ENCODE measurements at places on chromosomes 6 and 20.
A peak's percentile ranks its signal among the peaks of the same experiment; 100 is the strongest.

DNA sequence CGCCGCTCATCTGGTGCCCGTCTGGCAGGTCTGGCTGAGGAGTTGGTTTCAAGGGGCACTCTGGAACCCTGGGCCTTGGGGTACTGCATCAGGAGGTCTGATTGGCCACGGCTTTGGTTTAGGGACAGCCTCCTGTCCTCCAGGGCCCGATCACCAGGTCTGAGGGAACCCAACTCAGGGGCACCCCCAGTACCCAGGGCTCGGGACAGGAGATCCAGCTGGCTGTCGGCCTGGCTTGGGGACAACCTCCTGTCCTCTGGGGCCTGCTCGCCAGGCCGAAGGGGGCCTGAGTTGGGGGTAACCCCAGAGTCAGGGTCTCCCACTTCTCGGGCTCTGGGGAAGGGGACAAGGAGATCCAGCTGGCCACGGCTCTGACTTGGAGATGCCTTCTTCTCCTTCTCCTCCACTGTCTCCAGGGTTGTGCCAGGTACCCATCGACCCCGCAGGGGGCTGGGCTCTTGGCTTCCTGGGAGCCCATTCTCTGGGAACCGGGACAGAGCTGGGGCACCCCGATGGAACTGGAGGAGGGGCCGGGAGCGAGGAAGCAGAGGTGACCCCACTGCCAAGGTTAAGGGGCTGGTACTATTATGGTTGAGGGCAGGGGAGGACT, 2.4 kb upstream of the EIF6 start:
- no peak for DNase-seq

DNA sequence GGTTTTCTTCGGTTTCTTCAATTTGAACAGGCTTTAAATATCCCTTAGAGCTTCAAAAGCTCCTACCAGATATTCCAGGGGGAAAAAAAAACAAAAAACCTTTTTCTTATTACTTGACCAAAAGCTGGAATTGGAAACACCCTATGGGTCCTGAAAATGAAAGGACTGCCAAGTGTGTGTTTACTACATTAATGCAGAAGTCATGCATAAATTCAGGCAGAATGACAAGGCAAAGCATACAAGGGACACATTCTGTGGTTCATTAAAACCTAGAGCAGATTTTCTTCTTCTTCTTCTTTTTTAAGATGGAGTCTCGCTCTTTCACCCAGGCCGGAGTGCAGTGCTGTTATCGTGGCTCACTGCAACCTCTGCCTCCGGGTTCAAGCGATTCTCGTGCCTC, 119.1 kb downstream of the GMDS start:
- no peak for DNase-seq

DNA sequence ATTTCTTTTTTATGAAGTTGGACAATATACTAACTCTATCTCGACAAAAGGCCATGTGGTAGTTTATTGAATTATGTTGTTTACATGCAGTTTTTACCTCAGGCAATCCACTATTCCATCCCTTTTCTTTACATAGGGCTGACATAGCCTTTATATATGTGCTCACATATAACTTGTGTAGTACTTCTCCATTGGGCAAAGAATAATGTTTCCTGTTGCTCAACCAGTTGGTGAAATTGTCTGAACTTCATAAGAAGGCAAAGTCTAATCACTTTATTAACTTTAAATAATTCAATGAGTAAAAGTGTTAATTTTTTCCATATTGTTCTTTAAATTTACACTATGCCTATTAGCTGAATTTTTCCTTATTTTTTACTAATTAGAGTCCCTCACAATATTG, 1272.1 kb downstream of the EPHA7 start:
- no peak for DNase-seq

GRCh38 chr6:132261354-132261753, 139.9 kb downstream of the MOXD1 start:
- DNase-seq: no peak

- no peak for DNase-seq
Measured at GRCh38 chr6:167985911-167986595, 11.4 kb upstream of the KIF25 start.

DNA sequence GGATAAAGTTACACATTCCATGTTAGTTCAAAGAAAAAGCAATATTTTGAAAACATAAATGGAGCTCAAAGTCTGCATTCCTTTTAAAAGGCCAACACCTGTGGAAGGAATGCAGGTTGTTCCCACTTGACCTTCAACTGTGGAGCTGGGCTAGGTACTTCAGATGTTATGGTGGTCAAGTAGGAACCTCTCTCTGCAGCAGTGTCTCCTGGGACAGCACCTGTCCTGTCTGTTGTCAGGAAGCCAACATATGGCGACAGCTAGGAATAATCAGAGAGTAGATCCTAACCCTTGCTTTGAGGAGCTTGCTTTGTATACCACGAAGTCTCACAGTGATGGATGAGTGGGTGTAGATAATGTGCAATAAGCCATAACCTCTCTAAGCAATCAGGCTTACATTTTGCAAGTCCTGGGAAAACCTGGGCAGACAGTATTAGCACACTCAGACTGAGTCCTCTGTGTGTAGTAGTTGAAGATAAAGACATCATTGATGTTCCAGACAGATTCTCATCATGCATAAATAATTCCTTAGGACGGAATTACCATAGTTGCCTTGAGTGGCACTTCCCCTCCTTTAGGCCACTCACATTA, 347.5 kb downstream of the PRL start:
- no peak for DNase-seq

DNA sequence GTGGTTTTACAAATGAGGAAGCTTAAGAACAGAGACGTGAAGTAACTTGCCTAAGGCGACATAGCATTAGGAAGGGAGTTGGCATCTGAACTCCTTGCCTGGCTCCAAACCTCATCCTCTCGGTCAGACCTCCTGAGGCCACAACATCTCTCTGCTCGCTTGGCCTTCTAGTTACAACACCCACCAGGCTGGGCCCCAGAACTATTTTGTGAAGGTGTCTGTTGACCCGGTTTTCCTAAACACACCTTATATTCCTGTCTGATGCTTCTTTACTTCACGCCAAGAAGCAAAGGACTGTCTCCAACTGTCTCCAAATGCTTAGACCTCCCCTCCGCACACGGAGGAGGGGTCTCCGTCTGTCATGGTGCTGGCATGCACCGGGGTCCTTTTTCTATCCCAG, 326.6 kb downstream of the THBS2 start:
- DNase-seq: no peak

DNA sequence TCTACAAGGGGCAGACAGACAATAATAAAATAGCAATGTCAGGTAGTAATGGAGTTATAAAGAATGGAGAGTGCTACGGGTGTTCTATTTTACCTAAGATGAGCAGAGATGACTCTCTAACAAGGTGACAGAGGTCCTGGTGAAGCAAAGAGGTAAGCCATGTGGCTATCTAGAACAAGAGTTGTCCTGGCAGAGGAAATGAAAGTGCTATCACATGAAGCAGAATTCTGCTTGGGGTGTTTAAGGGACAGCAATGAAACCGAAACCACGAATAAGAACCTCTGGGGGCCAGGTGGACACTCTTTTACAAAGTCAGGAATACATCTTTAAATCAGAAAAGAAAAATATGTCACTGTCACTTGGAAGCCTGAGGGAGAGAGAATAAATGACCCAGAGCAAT, 37.9 kb upstream of the IRAK1BP1 start:
- no peak for DNase-seq

- DNase-seq: no peak
Measured at GRCh38 chr6:27352850-27353249, 35.7 kb upstream of the ZNF391 start.

DNA sequence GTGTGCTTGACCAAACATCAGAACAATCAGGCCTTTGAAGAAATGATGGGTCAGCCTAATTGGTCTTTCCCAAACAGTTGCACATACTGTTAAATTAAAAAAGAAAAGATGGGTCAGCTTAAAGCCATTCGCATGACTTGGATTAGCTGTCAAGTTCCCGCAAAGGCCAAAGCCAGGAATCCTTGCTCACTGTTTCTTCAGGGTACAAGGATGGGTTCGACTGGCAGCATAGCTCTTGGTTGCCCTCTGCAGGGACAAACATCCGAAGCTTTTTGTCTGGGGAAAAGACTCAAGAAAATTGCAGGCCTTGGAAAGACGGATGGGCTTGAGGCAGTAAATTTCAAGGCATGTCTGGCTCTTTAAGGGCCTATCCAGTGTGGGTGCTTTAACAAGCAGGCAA, 168.0 kb downstream of the HDGFL1 start:
- DNase-seq: no peak

- DNase-seq: no peak
Measured at GRCh38 chr20:62549499-62550086, 73.8 kb upstream of the GATA5 start.

DNA sequence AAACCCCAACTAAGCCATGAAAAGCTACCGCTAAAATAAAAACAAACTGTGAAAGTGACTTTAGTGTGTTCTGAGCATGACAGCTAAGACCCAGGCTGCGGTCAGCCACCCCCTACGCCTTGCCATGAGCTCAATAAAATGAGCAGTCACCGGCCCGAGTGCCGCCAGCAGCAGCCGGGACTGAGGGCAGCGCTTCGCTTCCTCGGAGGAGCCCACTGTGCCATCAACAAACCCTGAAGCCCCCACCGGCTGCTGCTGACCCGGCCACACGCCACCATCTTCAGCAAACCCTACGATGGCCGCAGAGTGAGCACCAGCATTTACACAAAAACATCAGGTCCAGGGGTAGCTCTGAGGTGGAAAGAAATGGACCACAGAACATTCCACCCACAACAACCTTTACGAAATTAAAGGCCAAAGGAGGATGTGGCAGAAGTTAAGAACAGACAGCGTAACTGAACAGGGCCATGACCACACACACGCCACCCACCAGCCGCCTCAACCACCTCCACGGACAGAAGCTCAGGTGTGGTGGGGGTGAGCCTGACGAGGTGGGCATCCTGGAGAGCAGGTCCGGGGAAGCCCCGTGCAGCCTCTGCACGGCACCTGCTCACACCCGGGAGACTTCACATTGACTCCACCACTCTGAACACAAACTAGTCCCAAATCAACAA, 67.0 kb downstream of the THBS2 start:
- DNase-seq: no peak

DNA sequence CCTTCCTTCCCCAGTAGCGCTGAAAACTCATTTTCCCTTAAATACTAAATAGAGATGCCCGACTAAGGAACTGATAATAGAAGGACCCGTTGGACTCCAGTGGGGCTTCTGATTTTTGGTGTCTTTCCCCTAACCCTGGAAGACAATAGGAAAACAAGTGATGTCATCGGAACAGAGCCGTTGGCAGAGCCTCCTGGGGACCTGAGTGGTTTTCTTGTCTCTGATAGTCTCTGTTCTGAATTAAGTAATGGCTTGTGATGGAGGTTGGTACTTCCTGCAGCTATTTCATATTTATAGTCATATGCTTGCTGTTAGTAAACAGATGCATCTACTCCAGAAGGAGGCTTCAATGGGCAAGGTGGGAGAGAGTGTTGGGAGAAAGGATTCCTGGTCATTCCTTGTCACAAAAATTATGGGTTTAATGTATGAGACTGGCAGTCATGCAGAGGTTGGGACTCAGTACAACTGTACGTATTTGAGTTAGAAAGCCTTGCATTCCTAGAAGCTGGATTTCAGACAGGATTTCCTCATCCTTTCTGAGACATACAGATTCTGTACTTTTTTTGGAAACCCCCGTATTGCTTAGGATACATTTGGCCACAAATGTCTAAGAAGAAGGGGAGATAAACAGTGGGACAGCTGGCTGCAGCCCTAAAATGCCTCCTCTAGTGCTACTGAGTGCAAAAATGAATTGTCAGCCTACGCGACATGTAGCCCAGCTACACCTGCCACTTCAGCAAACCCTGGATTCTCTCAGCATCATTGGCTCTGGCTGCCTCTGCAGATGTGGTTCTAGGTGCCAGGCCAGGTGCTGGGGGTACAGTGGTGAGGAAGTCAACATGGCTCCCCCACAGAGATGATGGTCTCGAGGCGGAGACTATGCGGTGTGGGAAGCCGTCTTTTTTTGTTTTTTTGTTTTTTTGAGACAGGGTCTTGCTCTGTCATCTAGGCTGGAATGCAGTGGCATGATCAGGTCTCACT, 38.1 kb downstream of the CDS2 start:
- DNase-seq: no peak

- peak; percentile 61 for DNase-seq
Measured at GRCh38 chr20:41249411-41250281, 67.9 kb downstream of the ZHX3 start.

DNA sequence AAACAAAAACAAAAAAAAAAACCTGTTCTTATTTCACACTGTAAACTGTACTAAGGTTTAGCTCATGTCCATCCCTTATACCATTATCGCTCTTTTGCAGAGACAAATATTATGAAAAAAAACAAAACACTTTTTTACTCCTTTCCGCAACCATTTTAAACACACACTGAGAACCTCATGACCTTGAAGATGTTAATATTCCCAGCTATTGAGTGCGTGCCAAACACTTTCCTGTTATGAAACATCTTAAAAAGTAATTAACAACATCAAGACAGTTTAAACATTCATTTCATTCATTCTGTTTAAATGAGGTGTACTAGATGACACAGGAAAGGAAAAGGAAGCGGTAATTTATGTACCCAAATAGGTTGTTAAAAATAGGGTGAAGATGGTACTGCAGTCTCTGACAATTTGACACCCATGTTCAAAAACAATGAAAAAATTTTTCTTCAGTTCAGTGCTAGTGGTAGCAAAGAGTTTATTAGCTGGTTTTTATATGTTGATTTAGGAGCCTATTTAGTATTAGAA, 3.9 kb upstream of the ARHGAP18 start:
- DNase-seq: no peak

DNA sequence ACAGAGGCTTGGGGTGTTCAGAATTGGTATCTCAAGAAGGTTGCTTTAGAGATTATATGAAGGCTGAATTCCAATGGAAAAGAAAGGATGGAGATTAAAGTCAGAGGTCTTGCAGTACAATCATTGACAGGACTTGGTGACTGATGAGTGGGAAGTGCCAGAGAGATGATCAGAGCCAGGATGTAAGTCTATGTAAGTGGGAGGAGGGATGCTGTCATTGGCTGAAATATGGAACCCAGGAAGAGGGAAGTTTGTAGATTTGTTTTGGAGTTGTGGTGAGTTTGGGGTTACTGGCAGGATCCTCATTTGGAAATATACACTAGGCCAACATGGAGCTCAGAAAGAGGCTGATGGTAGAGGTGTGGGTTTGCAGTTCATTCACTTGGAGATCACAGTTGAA, 23.8 kb upstream of the TNFAIP3 start:
- DNase-seq: no peak

DNA sequence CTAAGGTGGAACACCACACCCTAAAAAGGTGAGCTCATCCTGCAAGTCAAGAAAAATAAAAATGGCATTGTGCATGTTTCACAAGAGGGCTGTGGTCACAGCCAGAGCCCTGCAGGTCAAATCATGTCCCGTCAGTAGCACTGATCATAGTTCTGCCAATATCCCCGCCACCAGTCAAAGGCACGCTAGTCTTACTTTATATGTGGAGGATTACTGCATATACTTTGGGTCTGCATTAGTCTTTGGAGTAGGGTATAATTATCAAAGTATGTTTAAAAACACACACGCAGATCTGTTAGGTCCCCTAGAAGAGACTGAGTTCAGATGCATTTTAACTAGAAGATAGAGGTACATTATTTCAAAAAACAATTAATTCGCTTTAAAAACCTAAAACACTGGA, 1.8 kb downstream of the PERP start:
- no peak for DNase-seq

GRCh38 chr6:113171882-113172281, 685.3 kb upstream of the MARCKS start:
- DNase-seq: no peak

GRCh38 chr6:4853349-4853748, 77.1 kb downstream of the CDYL start:
- DNase-seq: no peak

Measured in HS-5 (cell line).